Activated T-cell treated with anti-CD3 and anti-CD28 coated beads for 48 hours (primary cell): ENCODE measurements at places on chromosomes 4 and X.

GRCh38 chr4:106463622-106464021, 95.0 kb upstream of the GIMD1 start:
- DNase-seq, result no peak

DNA sequence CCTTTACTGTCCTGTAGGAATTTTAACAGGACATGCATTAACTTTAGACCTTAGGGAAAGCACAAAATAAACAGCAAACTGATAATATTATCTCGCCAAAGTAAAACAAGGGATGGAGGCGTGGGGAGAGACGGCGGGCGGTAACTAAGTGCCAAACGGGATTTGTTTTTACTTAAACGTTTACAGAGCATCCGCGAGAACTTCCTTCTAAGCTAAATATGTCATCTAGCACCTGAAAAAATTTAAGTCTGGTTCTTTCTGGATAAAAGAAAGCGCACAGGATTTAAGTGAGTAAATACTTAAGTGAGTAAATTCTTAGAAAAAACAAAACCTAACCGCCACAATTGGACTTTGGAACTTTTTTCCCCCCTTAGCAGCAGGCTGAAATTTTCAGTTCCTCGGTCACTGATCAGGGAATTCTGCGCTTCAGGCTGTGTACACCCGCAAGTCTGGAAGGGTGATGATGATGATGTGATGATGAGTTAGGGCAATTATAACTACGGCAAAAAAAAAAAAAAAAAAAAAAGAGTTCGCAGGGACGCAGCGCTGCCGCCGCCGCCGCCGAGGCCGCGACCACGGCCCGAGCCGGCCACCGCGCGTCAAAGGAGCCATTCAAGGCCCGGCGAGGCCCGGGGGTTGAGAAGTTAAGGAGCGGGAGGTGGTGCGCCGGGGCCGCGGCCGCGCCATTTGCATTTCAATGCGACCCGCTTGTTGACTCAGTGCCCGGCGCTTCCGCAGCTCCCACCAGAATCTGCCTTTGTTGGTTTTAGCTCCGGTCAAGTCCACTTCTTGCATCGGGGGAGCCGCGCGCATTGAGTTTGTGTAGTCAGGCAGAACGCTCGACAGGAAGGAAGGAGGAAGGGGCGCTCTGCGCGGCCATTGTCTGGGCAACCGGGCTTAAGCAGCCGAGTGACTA, 108.8 kb downstream of the SPRY1 start:
- peak; percentile 8 for DNase-seq

- no peak for DNase-seq
Measured at GRCh38 chr4:38154681-38155588, 194.7 kb downstream of the PTTG2 start.

DNA sequence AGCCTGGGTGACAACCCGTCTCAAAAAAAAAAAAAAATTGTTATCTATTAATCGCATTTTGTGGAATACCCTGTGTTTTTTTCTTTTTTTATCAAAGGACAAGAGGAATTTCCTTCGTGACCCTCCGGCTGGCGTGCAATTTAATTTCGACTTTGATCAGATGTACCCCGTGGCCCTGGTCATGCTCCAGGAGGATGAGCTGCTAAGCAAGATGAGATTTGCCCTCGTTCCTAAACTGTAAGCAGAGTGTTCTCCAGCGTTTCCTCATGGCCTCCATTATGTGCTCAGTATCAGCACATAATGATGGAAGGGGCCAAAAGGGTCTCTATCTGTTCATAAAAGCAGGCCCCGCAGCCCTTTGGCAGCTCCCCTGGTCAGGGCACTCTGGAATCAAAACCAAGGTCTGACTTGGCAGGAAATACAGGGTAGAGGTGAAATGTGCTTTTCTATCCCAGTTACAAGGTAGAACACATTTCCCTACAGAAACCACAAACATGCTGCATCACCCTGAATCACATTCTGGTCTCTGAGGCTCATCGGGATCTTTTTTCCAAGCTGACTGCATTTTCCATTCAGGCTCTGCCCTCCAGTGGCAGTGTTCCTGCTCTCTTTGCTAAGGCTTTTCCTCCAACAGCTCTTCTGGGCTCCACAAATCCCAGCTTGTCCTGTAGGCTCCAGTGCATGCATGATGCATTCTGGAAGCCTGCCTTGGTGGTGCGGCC, 24.4 kb downstream of the SYAP1 start:
- DNase-seq, result no peak

- DNase-seq, result no peak
Measured at GRCh38 chr4:1244081-1244977, 4.6 kb downstream of the CTBP1 start.

DNA sequence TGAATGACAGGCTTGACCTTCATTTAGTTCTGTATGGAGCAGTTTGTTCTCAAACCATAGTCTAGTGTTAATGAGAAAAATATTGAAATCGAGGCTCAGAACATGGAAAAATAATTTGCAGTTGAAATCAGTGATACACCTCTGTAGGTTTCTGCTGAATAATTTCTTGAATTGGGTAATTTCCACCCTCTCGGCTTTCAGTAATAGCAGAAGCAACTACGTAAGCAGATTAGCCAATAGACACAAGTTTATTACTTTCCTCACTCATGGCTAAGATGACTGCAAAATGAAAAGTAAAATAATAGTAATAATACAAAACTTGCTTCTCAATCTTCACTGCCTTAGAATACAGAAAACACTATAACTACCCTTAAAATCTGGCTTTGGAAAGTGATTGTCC, 46.0 kb downstream of the USP38 start:
- no peak for DNase-seq

GRCh38 chrX:150544835-150545770, 23.3 kb upstream of the MTM1 start:
- no peak for DNase-seq

DNA sequence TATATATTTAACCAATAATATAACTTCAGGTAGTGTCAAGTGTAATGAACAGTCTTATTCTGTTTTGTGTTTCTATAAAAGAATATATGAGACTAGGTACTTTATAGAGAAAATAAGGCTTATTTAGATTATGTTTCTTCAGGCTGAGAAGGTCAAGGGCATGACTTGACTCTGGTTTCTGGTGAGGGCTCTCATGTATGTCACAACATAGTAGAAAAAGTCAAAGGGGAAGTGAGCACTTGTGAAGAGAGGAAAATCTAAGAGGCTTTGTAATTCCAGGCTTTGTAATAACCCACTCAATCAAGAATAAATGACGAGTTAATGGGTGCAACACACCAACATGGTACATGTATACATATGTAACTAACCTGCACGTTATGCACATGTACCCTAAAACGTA, 27.6 kb downstream of the PRR32 start:
- DNase-seq, result no peak

DNA sequence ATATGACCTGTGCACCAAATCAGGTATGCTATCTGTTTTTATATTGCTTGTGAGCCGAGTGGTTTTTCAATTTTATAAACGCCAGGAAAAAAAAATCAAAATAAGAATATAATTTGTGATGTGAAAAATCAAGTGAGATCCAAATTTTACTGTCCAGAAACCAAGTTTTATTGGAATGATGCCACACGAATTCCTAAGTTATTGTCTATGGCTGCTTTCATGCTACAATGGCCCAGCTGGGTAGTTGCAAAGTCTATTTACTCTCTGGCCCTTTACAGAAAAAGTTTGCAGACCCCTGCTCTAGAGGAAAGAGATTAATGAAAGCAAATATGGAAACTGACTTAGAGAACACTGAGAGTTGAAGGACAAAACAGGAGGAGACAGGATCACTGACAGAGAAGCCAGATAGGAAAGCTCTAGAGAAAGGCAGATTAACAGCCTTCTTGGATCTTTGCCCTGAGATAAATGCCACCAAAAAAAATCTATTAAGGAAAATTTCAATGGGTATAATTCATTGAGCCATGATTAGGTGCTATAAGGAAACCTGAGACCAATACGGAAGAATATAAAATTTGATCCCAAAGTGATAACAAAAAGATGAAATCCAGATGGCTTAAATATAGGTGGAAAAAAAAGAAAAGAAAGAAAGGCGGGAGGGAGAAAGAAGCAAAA, 29.8 kb downstream of the PRSS12 start:
- no peak for DNase-seq

- no peak for DNase-seq
Measured at GRCh38 chr4:145732001-145732815, 52.3 kb downstream of the C4orf51 start.

DNA sequence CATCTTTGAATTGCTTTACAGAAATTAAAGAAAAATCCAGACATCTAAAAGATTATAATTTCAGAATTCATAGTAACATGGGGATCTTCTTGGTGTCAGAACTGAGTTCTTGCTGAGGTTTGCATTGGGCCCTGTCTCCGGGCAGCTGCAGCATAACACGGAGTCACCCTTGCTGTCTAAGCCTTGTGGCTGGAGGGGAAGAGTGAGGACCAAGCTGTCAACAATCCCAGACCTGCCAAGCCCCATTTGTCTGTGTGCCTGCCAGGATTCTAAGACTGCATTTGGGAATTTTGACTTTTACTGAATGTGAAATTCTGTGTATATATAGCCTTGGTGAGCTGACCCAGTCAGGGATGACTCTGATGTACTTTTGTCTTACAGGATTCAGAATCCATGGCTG, 25.2 kb upstream of the NAP1L5 start:
- no peak for DNase-seq

DNA sequence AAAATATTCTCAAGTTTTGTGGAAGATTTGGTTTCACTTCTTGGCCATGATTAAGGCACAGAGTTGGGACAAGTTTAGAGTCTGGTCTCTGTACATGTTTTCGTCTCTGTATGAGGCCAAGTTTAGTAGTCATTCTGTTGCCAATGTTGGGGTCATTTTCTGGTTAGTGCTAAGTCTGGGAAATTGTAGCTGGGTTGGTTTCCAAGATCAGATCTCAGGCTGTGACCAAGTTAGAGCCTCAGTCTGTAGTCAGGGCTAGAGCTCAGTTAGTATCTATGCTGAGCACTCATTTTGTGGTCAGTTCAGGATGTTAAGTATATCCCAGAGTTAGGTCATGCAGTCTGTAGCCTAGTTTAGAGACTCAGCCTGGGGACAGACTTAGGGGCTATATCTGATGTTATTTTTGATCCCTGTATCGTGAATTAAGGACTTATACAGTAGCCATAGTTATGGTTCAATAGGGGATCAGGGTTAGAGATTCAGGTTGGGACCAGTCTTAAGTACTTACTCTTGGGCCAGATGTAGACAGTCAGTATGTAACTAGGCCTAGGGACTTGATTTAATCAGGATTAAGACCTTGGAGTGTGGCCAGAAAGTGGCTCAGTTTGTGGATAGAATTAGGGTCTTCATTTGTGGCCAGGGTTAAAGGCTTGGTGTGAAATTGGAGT, 6.6 kb upstream of the ENOX2 start:
- DNase-seq, result no peak

GRCh38 chrX:105228602-105229001, 8.1 kb upstream of the TEX13A start:
- DNase-seq, result no peak

GRCh38 chr4:168076989-168077725, 15.2 kb upstream of the ANXA10 start:
- peak; percentile 8 for DNase-seq

GRCh38 chr4:1784789-1785591, 8.1 kb upstream of the FGFR3 start:
- no peak for DNase-seq

- peak; percentile 45 for DNase-seq
Measured at GRCh38 chrX:103554687-103555424, 30.5 kb upstream of the TCEAL4 start.

DNA sequence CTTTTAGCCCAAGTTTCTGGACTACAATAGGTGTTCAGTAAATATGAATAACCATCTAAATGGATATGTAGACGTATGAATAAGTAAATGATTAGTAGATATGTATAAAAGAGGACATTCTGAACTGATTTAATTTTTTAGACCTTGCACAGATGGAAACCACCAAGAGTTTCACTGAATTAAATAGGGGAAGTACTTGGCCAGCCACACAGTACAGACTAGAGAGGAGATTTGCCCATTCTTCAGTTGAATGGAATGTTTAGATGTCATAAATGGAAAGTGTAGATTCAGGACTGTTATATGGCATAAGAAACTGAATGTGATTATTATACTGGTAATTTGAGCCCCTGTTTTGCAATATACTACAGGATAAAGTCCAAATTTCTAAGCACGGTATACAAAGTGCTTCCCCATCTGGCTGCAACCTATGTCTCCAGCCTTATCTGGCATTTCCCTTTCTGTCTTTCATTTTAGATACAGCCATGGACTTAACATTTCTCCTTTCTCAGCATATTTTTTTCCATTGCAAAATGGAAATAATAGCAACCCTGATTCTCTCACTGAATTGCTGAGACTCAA, 137.8 kb upstream of the HS3ST1 start:
- no peak for DNase-seq

- no peak for DNase-seq
Measured at GRCh38 chr4:81595287-81595686, 123.6 kb upstream of the RASGEF1B start.

GRCh38 chr4:149050840-149051239, 608.6 kb upstream of the NR3C2 start:
- no peak for DNase-seq

- DNase-seq, result no peak
Measured at GRCh38 chr4:65071564-65071963, 598.7 kb downstream of the EPHA5 start.

DNA sequence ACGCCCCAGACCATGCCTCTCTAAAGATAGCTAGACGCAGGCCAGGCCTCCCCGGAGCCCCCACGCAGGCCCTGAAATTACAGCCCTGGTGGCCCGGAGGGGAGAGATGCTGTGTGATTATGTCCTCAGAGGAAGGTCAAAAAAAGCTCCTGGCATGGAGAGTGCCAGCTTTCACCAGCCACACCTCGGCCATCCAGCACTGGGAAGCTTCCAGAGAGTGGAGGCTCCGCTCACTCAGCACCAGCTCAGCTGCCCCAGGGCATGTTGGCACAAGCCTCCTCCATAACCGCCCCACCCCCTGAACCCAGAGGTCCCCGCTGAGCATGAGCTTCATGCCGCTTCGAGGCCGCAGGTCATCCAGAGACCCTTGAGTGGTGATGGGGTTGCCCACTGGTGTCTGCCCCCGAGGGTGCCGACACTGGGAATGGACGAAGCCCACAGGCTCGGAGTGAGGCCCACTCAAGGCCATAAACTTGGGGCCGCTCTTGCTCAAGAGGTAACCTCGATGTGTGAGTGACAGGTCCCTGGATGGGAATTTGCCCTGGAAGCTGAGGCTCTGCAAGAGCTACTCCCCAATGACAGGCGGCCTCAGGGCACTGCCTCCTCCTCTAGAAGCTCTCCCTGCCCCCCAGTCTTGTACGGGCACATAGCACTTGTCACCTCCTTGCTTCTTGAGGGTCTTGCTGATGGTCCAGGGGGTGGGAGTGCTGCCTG, 4.4 kb upstream of the BGN start:
- no peak for DNase-seq

GRCh38 chrX:2137882-2138281, 362.9 kb downstream of the DHRSX start:
- no peak for DNase-seq

DNA sequence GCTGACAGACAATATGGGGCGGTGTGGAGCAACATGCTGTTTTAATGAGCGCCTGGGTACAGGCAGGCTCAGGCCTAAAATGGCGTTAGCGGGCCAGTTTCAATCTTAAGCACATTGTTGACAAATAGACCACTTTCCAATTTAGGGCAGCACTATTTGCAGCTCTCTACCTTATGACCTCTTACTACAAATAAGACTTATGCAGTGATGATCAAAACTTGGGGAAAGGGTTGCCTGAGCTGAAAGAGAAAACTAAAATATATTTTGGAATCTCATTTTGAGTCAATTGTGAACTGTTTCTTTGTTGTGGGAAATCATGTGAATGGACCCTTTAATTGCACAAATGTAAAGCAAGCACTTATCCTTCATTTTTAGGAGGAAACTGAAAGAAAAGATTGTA, 25.5 kb upstream of the GPAT3 start:
- DNase-seq, result no peak

GRCh38 chr4:76589872-76590797, 155.1 kb downstream of the SHROOM3 start:
- no peak for DNase-seq
